H9 (cell line): ENCODE measurements at places on chromosomes 2 and 18.
A peak's percentile ranks its signal among the peaks of the same experiment; 100 is the strongest.

- DNase-seq = no peak
Measured at GRCh38 chr2:128354726-128355470, 36.2 kb upstream of the HS6ST1 start.

DNA sequence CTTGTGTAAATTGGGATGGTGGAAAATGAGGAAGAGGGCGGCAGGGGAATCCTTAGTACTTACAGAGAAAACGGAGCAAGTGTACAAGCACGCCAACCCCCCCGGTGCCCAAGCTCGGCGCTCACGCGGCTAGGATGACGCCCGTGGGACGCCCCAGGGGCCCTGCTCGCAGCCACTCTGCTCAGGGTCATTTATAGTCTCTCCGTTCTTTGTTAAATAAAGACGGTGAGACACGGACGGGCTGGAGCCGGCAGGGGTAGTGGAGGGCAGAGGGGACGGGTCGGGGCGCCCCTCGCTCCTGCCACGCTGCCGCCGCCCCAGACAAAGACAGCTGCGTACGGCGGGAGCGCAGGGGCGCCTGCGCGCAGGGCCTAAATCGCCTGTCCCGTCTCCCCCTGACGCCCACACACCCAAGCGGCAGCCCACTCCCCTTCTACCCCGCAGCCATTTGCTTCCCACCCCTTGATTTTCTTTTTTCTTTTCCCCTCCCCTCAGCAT lies 37.8 kb downstream of the PCBP1 start:
- DNase-seq = peak; percentile 66

GRCh38 chr2:72116081-72116533 lies 31.6 kb downstream of the CYP26B1 start:
- DNase-seq = peak; percentile 71

DNA sequence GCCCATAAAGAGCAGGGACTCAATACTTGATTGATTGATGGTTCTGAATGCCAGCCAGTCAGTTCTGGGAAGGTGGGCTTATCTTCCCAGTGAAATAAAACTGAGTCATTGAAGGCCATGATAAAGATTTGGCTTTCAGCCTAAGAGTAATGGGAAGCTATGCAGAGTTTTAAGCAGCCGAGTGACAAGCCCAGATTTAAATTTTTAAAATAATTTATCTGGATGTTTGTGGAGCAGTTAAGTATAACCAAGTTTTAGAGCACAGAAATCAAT lies 122.8 kb downstream of the RAPGEF4 start:
- no peak for DNase-seq

DNA sequence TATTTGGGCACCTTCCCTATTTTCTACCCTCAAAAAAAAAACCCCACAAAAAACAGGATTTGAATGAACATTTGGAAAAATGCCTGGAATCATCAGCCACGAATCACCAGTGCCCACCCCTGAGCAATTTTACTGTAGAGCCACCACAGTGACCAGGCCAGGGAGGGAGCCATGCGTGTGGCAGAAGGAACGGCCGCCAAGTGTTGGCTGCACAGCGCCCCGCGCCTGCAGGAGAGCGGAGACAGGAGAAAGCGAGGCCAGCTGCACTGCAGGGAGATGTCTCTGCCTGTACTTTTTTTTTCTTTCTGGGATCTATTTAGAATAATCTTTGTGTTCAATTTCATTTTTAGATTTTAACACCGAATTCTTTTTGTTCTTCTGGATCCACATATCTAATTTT lies 269.3 kb upstream of the RAB12 start:
- no peak for DNase-seq
